ENCODE measurements at places on chromosomes 5 and 9.

DNA sequence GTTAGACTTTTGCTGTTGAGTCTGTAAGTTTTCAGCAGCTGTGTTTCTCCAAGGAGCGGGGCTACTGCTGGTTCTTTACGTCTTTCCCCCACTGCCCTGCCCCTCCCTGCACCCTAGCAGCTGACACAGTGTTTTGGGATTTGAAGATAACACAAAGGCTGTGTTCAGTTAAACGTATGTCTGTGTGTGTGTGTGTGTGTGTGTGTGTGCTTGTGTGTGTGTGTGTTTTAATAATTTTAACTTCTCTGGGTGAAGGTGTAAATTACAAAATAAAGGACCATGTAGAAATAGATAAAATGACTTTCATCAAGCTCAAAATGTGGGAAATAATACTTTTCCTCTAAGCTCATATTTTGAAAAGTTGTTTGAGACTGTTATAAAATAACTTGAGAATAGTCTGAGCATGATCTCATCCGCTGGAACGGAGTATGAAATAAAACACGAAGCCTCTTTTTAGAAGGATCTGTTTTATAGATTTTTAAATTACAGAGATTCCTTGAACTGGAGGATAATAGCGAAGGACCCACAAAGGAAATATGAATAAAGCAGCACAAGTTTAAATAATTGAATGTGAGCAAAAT lies 10.9 kb downstream of the ABL1 start:
- peak; percentile 54 for DNase-seq

DNA sequence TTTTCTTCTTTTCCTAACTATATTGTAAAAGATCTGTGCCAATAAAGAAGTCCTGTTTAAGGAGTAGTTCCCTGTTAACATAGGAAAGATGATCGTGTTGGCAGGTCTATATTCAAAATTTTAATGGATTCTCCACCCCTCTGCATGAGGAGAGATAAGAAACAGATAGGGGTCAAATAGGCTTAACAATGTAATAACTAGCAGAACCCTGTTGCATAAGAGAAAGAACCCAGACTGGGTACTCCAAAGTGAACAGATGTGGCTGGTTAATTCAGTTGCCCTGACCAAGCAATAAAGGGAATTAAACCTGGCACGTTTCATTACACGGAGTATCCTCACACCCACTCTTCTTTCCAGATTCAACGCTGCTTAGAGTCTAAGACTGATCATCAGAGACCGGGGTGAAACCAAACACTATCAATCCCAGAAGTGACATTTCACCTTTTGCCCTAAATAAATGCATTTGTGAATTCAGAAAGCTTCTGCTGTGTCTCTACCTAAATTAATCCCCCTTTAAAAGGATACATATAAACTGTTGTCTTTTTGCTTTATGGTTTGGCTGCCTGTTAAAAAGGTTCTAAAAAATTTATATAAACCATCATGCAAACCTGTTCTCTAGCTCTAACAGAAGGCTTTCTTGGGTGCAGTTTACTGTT lies 1276.9 kb upstream of the WWC1 start:
- DNase-seq: no peak

DNA sequence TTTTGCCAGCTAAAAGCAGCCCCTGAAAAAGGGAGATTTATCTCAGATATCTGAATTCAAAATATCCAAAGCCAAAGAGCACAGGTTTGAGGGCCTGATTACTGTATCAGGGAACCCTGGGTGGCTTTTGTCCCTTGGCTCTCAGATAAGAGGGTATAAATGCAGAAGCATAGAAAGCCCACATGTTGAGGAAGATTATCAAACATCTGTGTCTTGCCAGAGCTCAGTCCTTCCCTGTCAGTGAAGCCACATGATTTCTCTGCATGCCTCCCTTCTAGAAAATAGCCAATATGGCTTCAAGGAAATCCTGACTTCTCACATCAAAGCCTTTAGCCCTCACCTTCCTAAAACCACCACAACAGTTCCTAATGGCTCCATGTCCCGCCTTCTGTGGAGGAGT lies 408.0 kb upstream of the DMAC1 start:
- no peak for DNase-seq

- DNase-seq: no peak
These were observed 35.1 kb downstream of the CEMIP2 start for GRCh38 chr9:71733176-71733575.

- no peak for DNase-seq
These were observed 4.8 kb downstream of the HSDL2 start for GRCh38 chr9:112384690-112385089.

DNA sequence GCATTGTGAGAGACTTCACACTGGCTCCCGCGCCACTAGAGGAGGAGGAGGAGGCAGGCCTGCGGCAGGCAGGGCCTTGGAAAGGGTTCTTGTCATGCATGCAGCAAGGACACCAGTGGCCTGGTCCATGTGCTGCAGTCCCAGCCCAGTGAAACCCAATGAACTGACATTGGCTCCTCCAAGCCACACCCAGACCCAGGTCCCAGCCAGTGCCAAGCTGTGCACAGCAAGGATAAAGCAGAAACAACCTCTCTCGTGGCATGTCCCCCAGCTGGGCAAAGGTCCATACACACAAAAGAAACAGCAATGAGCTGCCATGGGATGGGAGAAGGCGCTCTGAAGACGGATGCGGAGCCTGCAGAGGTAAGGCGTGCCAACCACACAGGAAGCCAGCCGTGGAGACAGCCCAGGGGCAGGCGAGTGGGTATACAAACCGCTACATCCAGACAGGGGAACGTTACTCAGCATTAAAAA lies 89.2 kb downstream of the SEMA4D start:
- no peak for DNase-seq

DNA sequence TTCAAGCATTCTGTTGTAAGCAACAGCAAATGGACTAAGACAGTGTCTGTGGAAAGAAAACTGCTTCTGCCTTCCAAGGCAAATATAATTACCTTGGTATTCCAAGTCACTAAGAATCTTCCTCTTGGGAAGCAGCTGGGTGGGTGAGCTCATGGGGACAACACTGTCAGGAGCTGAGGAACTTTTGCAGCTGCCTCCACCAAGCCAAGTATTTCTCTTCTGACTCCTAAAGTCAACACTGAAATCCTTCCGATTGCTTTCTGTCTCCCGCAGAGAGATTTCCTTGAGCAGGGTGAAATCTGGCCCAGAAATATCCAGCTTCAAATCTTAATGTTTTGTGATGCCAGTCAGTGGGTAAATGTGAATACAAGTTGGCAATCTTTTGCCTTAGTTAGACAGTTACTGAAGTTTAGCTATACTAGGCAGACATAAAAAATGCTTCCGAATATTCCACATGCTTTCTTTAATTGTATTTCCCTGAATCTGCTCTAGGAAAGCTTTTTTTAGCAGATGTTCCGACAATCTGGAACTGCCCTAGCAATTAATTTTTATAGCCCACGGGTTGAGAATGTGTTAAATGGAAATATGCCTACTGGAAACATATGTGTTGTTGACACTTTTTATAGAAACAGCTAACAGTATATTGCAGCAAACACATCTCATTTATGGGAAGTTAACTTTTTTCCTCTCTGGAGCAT lies 369.9 kb upstream of the DAB2 start:
- DNase-seq: no peak

GRCh38 chr9:112074250-112075008 lies 100.7 kb downstream of the SUSD1 start:
- DNase-seq: peak; percentile 98

GRCh38 chr5:40378396-40379177 lies 301.1 kb upstream of the PTGER4 start:
- DNase-seq: no peak

DNA sequence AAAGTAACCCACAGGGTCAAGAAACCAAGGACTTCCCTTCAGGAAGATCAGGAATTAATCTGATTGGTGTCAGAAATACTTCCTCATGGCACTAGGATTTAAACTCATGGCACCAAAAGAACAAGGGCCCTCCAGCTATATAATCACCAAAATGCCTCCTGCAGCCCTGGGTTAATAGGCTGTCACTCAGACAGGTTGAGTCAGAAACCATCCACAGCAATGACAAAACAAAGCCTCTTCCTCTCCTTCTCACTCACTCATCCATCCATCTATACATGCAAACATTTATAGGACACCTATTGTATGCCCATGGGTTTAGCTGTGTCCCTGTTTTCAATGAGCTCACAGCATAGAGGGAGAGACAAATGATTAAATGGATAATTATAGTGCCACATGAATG lies 62.5 kb upstream of the SPOCK1 start:
- DNase-seq: no peak

DNA sequence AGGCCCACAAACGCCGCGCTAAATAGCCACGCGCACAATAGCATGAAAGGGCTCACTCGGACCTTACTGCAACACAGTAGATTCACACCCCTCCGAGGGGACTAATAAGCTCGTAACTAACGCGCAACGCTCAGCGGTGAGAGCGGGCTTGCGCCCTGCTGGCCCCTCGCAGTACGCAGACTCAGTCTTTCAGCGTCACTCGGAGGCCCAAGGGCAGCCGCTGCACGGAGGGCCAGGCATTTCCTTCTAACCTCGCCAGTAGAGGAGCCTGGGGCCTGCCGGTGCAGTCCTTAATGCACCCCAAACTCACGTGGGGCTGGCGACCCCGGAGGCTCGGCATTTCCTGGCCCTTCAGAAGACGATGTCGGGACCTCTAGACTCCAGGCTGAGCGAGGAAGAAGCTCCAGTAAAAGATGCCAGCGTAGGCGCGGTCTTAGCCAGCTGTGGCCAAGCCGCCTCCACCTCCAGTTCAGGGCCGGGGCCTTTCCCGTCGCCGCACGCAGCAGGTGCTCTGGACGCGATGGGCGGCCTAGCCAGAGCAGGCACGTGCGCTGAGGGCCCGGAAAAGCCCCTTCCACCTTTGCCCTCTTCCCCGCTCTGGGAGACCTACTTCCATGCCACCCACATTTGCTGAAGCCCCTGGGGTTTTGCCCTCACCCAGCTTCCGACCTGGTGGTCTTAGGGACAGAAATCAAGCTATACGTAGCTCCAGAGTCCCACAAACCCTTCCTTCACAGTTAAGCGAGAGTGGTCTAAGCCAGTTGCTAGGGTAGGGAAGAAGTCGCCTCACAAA lies 38.3 kb upstream of the TIFAB start:
- DNase-seq: no peak

- peak; percentile 24 for DNase-seq
These were observed 46.9 kb upstream of the EGFL7 start for GRCh38 chr9:136615631-136616306.

DNA sequence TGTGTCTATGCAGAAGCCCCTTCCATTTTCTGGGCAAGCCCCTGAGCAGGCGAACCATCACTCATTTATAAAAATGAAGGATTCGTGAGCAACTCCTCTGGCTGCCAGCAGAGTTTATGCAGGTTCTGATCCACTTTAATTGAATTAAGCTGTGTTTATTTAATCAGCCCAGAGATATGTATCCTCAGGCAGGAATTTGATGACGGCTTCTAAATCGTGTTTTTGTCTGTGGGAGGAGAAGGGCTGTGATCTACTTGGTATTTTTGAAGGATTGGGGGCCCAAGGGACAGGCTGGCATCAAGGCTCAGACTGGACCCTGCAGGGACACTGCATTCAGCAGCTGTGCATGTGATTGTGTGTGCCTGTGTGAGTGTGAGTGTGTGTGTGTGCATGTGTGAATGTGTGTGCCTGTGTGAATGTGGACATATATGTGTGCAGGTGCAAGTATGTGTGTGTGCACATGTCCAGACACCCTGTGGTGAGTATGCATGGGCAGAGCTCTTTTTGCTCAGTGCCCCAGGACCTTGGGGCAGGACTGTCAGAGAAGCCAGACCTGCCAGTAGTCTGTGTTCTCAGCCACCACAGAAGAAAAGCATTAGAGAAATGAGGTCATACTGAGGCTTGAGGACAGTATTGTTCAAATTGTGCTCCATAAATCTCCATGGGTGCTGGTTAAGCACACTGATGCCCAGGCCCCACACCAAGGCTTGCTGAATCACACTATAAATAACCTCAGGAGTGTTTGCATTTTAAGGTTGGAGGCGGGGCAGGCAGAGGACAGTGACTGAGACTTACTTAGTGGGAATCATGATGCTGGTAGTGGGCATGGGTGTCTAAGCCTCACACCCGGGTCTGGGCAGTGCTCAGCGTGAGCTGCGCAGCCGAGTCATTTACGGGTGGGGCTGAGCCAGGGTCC lies 164.0 kb downstream of the CARTPT start:
- DNase-seq: no peak

DNA sequence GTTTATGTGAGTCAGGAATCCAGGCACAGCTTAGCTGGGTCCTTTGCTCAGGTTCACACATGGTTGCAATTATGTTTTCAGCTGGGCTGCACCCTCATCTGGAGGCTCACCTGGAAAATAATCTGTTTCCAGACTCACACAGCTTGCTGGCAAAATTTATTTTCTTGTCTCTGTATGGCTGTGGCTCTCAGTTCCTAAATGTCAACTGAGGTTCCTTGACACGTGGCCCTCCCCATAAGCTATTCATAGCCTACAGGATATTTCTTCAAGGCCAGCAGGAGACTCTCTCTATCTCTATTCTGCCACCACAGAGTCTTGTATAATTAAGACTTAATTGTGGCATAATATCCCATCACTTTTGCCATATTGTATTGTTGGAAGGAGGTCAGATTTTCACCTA lies 732.0 kb downstream of the CDH18 start:
- no peak for DNase-seq

GRCh38 chr5:110077147-110077546 lies 387.4 kb downstream of the MAN2A1 start:
- peak; percentile 64 for DNase-seq

DNA sequence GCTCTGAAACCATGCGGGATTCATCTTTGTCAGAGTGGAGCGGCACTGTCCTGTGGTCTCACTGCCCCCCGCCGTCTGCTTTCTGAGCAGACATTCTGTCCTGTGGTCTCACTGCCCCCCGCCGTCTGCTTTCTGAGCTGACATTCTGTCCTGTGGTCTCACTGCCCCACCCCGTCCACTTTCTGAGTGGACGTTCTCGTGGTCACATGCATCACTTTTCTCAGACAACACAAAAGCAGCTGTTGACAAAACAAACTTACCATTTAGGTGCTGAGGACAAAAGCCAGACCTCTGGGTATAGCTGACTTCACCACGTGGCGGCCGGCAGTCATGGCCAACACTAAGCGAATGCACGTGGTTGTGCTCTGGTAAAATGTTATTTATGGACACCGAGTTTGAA lies 2.8 kb downstream of the LRRC14B start:
- no peak for DNase-seq

- DNase-seq: no peak
These were observed 452.8 kb downstream of the NFIB start for GRCh38 chr9:13860946-13861640.

DNA sequence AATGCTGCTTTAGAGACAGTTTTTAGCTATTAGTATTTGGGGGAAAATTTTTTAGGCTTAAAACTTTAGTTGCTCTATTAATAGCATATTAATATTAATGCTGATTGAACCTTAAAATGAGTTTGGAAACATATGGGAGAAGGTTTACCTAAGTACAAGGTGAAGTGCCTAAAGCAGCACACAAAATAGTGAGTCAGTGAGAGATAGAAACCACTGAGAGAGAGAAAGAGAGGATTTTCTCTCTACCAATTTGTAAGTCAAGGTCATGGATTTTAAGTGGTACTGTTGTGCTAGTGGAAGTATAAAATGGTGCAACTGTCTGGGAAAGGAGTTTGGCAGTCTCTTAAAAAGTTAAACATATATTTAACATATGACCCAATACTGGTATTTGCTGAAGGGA lies 64.9 kb downstream of the MARCHF3 start:
- peak; percentile 11 for DNase-seq
